ENCODE measurements at places on chromosomes 2 and 18.

- no peak for DNase-seq
These were observed 240.8 kb upstream of the RGPD4 start for GRCh38 chr2:107585851-107586250.

GRCh38 chr2:128369108-128369555, 50.5 kb upstream of the HS6ST1 start:
- no peak for DNase-seq

DNA sequence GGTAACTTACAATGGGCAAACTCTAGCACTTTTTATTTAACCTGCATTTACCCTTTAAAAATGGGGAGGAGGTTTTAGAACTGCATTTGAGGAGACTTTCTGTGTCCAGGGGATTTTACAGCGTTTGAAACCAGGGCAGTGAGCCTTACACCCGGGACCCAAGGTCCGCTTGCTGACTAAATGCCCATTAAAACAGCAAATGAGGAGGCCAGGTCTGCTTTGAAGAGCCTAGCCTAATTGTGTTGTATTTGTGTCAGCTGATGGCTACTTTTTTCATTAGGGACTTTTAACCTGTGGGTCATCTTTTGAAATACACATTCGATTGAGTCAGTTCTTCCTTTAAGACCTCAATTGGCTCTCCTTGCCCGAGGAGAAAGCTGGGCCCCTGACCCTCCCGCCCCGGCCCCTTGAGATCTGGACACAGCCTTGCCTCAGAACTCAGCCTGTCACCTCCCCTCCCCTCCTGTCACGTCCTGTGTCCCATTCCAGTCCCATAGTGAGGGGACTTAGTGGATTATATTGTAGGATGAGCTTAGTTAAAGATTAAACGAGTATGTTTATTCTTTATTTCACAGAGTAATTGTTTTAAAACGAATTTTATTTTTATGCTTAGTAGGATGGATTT, 69.0 kb downstream of the KLHL29 start:
- no peak for DNase-seq

- peak; percentile 9 for DNase-seq
These were observed 93.3 kb downstream of the CTAGE1 start for GRCh38 chr18:22324191-22325131.

DNA sequence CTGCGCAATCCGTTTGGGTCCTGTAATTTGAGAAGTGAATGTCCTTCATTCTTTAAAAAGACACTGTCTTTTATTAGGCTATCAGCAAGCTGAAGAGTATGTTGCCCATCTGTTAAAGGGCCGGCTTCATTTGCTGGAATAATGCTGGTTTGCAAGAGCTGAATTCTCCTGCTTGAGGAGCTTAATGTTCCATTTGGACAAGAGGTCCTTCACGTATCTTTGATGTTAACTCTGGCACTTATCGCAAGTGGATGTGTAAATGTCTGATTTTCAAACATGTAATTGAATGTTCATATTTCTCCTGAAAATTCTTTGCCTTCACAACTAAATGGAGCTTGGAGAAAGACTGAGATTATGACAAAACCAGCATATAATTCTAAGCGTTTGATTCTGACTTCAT, 280.8 kb upstream of the NRP2 start:
- DNase-seq = no peak

DNA sequence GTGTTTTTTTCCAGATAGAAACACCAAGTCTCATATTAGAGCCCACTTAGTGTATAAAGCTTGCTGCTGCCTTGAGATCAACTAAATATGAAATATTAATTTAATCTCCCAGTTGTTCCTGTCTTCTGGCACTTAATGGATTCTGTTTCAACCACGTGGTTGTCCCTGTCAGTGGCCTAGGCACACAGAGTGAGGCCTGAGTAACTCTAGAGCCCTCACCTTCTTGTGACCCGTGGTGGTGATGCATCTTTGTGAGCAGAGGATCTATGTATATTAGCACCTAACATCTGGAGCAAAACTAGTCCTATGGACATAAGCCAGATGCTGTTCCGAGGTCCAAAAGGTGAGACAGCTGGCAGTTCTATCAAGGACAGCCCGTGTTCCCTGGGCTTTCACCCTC, 74.8 kb downstream of the FEZ2 start:
- no peak for DNase-seq

DNA sequence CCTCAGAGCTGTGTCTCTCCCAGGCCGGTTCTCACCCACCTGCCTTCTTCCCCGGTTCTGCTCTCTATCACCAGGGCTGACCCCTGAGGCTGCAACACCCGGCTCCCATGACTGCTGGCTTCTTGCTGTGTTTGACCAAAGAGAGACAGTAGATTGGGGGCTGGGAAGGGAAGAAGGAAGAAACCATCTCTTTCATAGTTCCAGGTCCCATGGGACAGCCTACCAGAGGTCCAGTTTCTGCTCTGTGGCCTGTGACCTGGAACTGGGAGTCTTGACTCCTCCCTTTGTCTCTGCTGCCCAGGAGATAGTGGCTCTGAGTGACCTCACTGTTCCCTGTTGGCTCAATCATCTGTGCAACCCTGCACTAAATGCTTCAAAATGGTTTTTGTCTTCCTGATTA, 38.1 kb downstream of the ALPK2 start:
- DNase-seq = no peak

- no peak for DNase-seq
These were observed 8.8 kb downstream of the PPP1R7 start for GRCh38 chr2:241159116-241159515.

GRCh38 chr18:6633310-6633709, 96.2 kb upstream of the ARHGAP28 start:
- no peak for DNase-seq

DNA sequence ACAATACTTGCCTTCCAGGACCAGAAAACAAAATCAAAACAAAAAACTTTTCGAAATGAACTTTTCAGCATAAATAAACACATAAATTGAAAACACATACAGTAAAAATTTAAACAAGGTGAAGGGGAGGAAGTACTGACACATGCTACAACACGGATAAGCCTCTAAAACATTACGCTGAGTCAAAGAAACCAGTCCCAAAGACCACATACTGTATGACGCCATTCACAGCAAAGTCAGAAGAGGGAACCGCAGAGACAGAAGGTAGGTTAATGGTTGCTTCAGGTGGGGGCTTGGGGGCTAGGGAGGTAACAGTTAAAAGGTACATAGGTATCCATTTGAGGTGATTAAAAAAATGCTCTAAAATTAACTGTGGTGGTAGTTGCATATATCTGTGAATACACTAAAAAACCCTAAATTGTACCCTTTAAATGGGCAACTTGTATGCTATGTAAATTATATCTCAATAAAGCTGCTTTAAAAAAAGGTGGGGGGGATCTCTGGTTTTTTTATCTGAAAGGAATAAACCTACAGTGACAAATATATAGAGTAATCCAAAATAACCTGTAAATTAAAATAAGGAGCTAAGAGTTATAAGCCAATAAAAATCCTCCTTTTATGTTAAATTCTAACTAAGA, 7.1 kb downstream of the COX7A2L start:
- DNase-seq = no peak

- DNase-seq = no peak
These were observed 29.7 kb downstream of the NUP35 start for GRCh38 chr2:183153967-183154366.

DNA sequence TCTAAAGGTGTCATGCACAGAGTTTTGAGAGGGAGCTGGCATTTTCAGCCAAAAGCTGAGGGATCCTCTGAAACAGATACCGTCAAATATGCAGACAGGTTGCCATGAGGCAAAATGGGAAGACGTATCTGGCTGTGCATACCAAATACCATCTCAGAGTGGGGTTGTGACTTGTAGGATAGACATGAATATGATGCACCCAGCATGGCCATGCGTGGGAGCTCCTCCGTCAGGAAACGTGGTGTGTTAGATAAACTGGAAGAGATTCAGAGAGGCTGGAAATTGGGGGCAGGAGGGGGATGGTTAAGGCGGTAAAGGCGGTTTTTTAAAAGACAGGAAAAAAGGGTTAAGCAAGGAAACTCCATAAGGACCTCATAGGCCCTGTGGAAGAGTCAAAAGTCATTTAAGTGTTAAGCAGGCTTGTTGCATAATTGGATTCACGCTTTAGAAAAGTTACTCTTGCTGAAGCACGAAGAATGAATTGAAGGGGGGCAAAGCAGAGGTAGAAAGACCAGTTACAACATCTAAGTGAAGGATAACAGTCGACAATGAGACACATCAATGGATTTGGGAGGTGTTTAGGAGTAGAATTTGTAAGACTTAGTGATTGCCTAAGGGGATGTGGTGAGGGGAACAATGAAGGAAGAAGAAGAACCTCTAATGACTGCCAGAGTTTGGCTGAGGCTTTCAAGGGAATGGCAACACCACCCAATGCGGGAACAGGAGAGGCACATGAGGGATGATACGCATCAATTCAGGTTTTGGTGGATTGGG, 139.6 kb upstream of the CTAGE1 start:
- DNase-seq = no peak

GRCh38 chr2:128272601-128273468, 45.8 kb downstream of the HS6ST1 start:
- DNase-seq = no peak

GRCh38 chr2:167181134-167181533, 292.9 kb downstream of the XIRP2 start:
- DNase-seq = no peak

GRCh38 chr2:216517447-216518225, 19.0 kb downstream of the RPL37A start:
- no peak for DNase-seq

DNA sequence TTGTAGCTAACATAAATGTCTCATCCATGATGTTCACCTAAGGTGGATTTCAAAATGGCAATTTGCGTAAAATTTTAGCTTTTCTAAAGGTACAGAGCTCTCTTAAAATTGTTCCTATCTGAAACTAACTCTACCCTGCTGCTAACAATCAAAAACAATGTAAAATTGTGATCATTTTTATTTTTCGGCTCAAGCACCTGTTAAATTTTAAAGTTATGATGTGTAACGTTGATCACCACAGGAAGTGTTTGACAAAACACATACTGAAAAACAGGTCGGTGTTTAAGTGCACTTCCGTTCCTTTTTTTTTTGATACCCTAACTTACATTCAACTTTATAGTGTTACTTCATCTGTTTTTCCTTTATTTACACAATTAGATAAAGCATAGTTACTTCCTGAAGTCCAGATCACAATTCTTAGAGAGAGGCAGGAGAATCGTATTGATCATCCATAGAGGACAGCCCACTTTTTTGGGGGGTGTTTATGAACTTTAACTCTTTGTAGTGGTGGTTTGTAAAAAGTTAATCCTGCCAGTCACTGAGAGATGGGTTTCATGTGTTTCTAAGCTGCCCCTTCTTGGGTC, 6.0 kb upstream of the NCK2 start:
- DNase-seq = no peak

DNA sequence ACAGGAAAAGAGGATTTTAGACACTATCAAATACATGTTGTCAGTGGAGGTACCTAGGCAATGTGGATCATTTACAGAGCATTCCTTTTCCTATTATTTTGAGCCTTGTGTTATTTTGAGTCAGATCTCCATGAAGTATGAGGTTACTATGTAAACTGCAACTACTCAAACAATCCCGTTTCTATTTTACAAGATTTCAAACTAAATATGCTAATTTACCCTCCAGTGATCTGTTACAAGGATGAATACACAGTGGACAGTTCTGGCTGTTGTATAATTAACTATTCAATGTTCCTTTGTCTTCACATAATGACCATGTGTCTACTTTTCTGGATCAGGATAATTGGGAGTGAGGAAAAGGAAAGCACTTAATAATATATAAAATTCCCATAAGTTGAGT, 4.6 kb downstream of the HOXD1 start:
- DNase-seq = peak; percentile 77

DNA sequence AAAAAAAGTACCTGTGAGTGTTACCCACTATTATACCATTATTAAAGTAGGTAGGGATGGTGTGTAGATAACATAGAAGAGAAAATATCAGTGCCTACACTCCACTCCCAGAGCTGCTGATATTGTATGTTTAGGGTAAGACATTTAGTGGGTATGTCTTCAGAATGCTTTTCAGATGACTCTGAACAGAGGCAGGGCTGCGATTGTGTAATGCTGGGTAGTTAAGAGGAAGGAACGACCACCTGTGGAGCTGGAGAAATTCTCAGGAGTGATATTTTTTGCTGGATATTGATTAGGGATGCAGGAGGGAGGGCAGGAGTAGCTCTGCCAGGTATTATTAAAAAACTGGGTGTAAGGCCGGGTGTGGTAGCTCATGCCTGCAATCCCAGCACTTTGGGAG, 2.8 kb downstream of the CNOT11 start:
- DNase-seq = no peak

DNA sequence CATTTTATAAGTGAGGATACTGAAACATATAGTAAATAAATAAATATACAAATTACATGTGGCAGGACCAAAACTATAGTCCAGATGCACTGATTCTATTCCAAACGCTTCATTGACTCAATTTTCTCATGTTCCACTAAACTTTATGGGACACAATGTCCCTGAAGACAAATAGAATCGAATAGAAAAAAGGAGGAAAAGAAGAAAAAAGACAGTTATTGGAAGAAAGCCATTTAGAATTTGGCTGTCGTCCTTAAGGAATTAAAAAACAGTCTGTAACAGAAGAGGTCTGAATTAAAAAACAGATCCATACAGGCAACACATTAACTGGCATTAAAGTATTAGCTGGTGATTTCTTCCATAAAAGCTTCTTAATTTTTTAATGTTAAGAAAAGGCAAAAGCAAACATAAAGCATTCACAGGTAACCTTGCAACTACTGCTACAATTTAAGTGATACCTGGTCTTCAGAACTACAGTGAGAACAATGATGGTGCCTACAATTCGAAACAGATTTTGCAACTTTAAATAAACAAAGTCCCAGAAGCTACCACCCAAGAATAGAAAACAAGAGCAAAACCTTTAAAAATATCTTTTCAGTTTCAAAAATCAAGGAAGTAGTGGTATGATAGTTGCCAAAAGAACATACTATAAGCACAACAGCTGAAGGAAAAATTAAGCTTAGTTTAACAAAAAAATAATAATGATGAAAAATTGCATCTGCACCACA, 17.4 kb upstream of the CHAC2 start:
- DNase-seq = no peak

GRCh38 chr18:58223717-58224424, 179.8 kb downstream of the NEDD4L start:
- peak; percentile 98 for DNase-seq

DNA sequence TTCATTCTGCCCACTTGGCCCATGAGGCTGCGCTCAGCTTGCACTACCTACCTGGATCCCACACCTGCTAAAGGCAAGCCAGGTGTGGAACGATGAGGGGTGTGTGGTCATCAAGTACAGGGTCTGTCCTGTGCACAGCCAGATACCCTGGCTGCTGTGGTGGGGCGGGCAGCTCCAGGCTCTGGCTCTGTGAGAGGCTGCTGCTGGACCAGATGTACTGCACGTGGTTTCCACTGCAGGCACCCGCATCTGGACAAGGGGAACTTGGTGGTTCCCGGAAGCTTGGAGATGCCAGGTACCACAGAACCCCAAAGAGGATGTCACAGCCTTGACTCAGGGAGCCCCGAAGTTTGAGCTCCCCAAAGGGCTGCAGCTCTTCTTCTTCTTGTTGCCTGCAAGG, 68.1 kb upstream of the ZNF804A start:
- no peak for DNase-seq
